ENCODE measurements at places on chromosomes 6 and 20. TPM values are rescaled to one million over a fixed set of nuclear protein-coding genes. Genes with fewer than 3 reads are reported as not detected.

The EPHA7 gene
- polyA plus RNA-seq = 7.9 TPM

The IL17A gene
- not detected for polyA plus RNA-seq

- DNase-seq = no peak
Measured at GRCh38 chr6:11773013-11773412, 5.6 kb downstream of the ADTRP start.

DNA sequence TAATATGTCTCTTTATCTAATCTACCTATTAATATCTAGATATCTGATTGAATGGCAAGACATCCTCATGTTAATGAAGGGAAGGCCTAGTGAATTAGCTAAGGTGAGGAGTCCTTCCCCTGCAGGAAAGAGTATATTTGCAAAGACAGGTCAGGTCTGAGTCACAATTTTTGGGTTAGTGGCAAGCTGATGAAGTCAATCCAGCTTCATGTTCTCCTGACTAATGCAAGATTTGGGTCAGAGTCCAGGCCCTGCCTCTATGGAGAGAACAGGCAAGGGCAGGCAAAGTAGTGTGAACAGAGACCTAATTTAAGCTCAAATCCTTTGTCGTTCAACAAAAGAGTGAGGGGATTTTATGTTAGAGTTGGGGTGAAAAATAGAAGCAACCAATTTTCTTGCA is 496.7 kb downstream of the BMP2 start:
- no peak for DNase-seq

GRCh38 chr6:125749173-125749864 is at the start of gene HEY2:
Gene HEY2 (plus strand): TSS chr6:125749632. CDS start chr6:125749777, 145 bp downstream.
- peak; percentile 79 for DNase-seq
